ENCODE measurements at places on chromosomes 5 and 9. TPM values are rescaled to one million over a fixed set of nuclear protein-coding genes. Genes with fewer than 3 reads are reported as not detected.
A peak's percentile ranks its signal among the peaks of the same experiment; 100 is the strongest.

GRCh38 chr9:132301521-132301920, 53.3 kb downstream of the SETX start:
- H3K4me3 ChIP-seq = no peak overlapping the region
- no peak for DNase-seq
- H3K4me1 ChIP-seq = peaks cover 10% of the 10 kb centered on the region
- no peaks in the 10 kb centered on the region for H3K27me3 ChIP-seq
- H3K36me3 ChIP-seq = peaks cover 49% of the 10 kb centered on the region

- peak overlapping the region; percentile 91 for H3K4me3 ChIP-seq
- peaks cover 22% of the 10 kb centered on the region for H3K4me1 ChIP-seq
- peaks cover 4% of the 10 kb centered on the region for H3K36me3 ChIP-seq
- H3K27me3 ChIP-seq = peaks cover 12% of the 10 kb centered on the region
These were observed 2.1 kb downstream of the ANKRD33B start for GRCh38 chr5:10565785-10566542.

DNA sequence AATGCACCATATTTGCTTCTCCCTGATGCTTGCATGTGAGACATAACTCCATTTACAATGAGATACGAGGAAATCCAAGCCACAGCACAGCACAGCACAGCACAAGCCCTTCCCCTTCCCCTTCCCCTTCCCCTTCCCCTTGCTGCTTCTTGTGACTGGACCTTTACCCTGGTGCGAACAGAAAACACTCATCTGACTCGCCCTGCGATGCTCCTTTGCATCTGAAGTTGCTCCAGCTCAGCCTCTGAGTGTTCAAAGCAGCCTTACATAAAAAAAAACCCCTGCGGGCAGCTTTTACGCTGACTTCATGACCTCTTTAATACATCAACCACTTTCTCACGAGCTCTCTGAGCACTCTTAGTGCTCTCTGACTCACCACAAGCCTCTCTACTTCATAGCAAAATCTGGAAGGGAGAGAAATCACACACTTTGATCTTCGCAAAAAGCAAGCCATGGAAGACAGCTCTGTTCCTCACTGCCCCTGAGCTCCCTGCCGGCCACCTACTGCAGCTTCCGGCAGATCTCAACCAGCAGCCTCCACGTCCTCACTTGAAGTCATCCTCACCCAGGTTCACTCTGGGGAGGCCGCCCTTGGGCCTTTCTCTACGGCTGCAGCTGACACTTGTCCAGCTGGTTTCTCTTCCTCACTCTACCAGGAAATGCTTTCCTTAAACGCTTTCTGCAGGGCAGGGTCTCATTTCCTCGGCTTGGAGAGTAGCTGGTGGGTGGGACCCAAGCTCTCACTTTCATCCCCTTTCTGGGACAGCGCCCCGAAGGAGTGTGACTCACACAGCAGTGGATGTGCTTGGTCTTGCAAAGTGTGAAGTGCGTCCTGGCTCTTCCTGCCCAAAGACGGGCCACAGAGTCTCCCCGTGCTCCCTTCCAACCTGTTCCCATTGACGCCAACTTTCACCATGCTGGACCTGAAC, 5.3 kb downstream of the SLC34A1 start:
- peak overlapping the region; percentile 13 for H3K4me3 ChIP-seq
- H3K4me1 ChIP-seq = peaks cover 42% of the 10 kb centered on the region
- no peaks in the 10 kb centered on the region for H3K36me3 ChIP-seq
- peak overlapping the region; percentile 76 for H3K27ac ChIP-seq

DNA sequence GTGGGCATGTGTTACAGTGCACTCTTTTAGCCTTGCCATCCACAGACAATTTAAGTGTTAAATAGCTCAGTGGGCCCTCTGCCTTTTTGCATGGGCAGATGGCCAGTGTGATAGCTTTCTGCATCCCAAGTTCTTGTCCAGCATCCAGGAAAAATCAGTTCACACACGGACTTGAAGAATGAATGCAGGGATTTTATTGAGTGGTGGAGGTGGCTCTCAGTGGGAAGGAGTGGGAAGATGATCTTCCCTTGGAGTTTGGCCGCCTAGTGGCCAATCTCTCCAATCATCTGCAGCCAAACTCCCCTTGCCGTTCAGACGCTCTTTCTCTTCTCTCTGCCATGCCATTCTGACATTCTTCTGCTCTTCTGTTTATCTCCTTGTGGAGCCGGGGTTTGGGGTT, 322.4 kb upstream of the GRAMD2B start:
- no peak for DNase-seq
- H3K4me3 ChIP-seq = no peak overlapping the region
- no peaks in the 10 kb centered on the region for H3K27me3 ChIP-seq

DNA sequence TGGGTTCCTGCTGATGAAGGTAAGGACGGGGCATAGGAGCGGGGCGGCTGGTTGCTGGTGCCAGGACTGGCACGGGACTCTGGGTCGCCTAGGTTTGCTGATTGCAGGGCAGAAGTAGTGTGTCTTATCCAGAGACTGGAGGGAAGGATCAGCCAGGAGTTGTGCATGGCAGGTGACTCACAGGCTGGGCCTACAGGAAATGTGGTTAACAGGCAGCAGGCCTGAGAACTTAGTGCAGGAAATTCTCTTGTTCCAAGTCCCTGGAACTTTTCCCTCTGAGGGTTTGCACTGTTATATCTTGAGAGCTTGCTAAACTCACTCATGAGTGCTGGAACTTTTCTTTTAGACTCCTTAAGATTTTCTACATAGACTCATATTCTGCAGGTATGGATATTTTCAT, 95.1 kb downstream of the ANXA2R start:
- DNase-seq = no peak
- peaks cover 19% of the 10 kb centered on the region for H3K4me1 ChIP-seq
- H3K36me3 ChIP-seq = no peaks in the 10 kb centered on the region
- no peak overlapping the region for H3K27ac ChIP-seq
- H3K27me3 ChIP-seq = no peaks in the 10 kb centered on the region
- H3K4me3 ChIP-seq = no peak overlapping the region

GRCh38 chr5:151632524-151632923, 41.4 kb upstream of the FAT2 start:
- DNase-seq = no peak
- no peak overlapping the region for H3K27ac ChIP-seq
- H3K27me3 ChIP-seq = peaks cover 2% of the 10 kb centered on the region
- H3K4me1 ChIP-seq = no peaks in the 10 kb centered on the region
- no peak overlapping the region for H3K4me3 ChIP-seq
- no peaks in the 10 kb centered on the region for H3K36me3 ChIP-seq

DNA sequence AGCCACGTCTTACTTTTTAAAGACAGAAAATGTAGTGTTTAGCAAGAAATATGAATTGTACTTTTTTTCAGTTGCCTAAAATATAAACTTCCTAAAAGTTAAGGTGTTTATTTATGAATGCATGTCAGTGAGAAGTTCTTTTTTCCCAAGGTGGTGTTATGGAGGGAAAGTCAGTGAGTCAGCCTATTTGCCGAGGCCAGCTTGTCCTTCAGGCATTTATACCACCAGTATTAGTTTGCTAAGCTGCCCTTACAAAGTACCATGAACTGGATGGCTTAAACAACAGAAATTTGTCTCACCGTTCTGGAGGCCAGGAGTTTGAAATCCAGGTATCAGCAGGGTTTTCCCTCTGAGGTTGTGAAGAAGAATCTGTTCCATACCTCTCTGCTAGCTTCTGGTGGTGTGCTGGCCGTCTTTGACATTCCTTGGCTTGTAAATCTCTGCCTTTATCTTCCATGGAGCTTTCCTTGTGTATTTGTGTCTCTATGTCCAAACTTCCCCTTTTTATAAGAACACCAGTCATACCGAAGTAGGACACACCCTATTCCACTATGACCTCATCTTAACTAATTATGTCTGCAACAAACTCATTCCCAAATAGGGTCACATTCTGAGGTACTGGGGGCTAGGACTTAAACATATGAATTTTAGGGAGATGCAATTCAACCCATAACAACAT, 38.4 kb downstream of the PRKACG start:
- no peak for DNase-seq
- H3K27ac ChIP-seq = no peak overlapping the region
- no peak overlapping the region for H3K4me3 ChIP-seq
- H3K36me3 ChIP-seq = no peaks in the 10 kb centered on the region

DNA sequence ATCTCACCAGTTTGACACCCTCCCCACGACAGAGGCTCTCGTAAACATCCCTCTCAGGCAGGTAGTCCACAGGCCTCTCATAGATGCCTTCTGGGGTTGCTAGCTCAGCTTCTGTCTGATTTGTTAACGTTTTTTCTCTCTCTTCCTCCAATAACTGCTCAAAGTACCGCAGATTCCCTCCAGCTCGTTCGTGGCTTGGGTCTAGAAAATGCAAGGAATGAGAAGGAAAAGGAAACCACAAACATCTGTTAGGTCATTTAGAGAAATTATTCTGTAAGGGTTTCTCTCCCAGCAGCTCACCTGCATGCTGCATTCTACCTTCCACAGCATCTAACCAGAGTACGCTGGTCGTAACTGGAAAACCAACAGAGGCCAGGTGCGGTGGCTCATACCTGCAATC, 18.5 kb downstream of the P4HA2 start:
- no peaks in the 10 kb centered on the region for H3K27me3 ChIP-seq
- no peaks in the 10 kb centered on the region for H3K36me3 ChIP-seq
- DNase-seq = no peak
- no peaks in the 10 kb centered on the region for H3K4me1 ChIP-seq
- H3K27ac ChIP-seq = no peak overlapping the region
- H3K4me3 ChIP-seq = no peak overlapping the region

GRCh38 chr9:17810728-17811571, 232.1 kb downstream of the SH3GL2 start:
- H3K4me1 ChIP-seq = no peaks in the 10 kb centered on the region
- H3K36me3 ChIP-seq = no peaks in the 10 kb centered on the region
- peaks cover 6% of the 10 kb centered on the region for H3K27me3 ChIP-seq
- peak; percentile 64 for DNase-seq
- no peak overlapping the region for H3K4me3 ChIP-seq

DNA sequence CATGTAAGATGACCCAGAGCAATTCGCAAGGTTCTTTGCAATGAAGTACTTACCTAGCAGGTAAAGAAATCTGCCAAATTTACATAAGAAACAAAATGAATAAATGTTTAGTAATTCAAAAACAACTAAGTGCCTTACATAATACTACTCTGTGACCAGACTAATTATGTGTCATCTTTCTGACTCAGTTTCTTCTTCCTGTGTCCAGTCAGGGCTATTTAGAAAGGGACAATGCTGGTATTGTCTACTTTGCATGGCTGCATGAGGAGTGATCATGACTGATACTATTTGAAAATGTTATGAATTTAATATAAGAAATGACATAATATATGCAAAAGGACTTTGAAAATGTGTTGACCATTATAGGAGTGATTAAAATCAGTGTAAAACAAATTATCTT, 210.0 kb downstream of the TMEM161B start:
- no peak overlapping the region for H3K4me3 ChIP-seq
- H3K4me1 ChIP-seq = no peaks in the 10 kb centered on the region
- no peaks in the 10 kb centered on the region for H3K27me3 ChIP-seq
- H3K27ac ChIP-seq = no peak overlapping the region
- H3K36me3 ChIP-seq = no peaks in the 10 kb centered on the region

DNA sequence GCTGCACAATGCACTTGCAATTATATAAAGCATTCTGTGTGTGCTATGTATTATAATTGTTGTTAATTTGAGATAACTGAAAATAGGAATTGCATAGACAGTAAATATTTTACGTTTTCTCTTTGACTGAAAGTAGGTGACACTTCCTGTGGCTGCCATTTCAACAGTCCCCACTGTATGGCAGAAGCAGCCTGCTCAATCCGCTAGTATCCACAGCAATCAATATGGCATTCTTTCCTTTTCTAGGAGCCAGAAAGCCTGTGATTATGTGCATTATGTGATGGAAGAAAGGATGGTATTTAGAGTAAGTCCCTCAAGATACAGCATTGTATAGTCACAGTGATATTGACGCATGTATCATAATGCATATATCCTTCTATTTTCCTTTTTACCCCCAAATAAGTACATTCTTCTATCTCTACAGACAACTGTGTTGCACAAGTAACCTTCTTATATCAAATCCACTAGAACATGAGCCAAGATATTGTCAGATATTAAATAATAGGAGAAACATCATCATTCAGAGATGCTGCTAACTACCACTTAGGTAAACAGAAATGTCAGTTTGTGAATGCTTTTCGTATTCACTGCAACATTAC, 59.7 kb downstream of the CARTPT start:
- peaks cover 16% of the 10 kb centered on the region for H3K4me1 ChIP-seq
- H3K4me3 ChIP-seq = no peak overlapping the region
- no peak overlapping the region for H3K27ac ChIP-seq
- no peaks in the 10 kb centered on the region for H3K36me3 ChIP-seq

- H3K27me3 ChIP-seq = peaks cover 10% of the 10 kb centered on the region
- DNase-seq = no peak
- no peak overlapping the region for H3K4me3 ChIP-seq
- peaks cover 3% of the 10 kb centered on the region for H3K36me3 ChIP-seq
These were observed 13.8 kb downstream of the FOXE1 start for GRCh38 chr9:97866848-97867247.

- H3K36me3 ChIP-seq = peaks cover 18% of the 10 kb centered on the region
- H3K4me1 ChIP-seq = no peaks in the 10 kb centered on the region
- H3K4me3 ChIP-seq = no peak overlapping the region
- H3K27me3 ChIP-seq = no peaks in the 10 kb centered on the region
- no peak overlapping the region for H3K27ac ChIP-seq
These were observed 243.6 kb downstream of the AP3B1 start for GRCh38 chr5:78050888-78051287.

DNA sequence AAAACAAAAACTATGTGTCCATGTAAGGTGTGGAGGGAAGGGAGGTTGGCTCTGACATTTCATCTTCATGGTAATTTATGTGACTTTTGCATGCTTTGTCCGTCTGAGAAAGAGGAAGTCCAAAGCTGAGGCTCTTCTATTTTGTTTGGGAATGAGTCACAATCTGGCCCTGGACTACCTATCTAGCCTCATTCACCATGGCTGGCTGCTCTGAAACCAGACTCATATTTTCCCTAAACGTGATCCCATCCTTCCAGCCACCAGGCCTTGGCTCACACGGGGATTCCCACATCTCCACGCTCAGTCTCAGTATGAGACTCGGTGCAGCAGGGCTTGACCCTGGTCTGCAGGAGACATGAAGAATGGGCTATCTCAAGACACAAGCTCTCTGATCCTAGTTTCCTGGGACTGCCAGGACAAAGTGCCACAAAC, 672.8 kb downstream of the ACTL7B start:
- no peaks in the 10 kb centered on the region for H3K27me3 ChIP-seq
- H3K27ac ChIP-seq = no peak overlapping the region
- no peaks in the 10 kb centered on the region for H3K4me1 ChIP-seq

- no peaks in the 10 kb centered on the region for H3K36me3 ChIP-seq
- H3K27me3 ChIP-seq = no peaks in the 10 kb centered on the region
- peak; percentile 29 for DNase-seq
These were observed 519 bp downstream of the ZER1 start for GRCh38 chr9:128771094-128771721.

Gene SLC6A3
- total RNA-seq = not detected

Gene HMGCR
- 50.3 TPM for total RNA-seq

Gene LECT2
- not detected for total RNA-seq

Gene ANP32B
- 374 TPM for total RNA-seq

Gene DRD1
- not detected for total RNA-seq

Gene MSX2
- not detected for total RNA-seq

Gene PLEKHG4B
- total RNA-seq = not detected

Gene PCDHB5
- total RNA-seq = not detected
